ENCODE measurements at places on chromosomes 3 and 15. TPM values are rescaled to one million over a fixed set of nuclear protein-coding genes. Genes with fewer than 3 reads are reported as not detected.
A peak's percentile ranks its signal among the peaks of the same experiment; 100 is the strongest.

DNA sequence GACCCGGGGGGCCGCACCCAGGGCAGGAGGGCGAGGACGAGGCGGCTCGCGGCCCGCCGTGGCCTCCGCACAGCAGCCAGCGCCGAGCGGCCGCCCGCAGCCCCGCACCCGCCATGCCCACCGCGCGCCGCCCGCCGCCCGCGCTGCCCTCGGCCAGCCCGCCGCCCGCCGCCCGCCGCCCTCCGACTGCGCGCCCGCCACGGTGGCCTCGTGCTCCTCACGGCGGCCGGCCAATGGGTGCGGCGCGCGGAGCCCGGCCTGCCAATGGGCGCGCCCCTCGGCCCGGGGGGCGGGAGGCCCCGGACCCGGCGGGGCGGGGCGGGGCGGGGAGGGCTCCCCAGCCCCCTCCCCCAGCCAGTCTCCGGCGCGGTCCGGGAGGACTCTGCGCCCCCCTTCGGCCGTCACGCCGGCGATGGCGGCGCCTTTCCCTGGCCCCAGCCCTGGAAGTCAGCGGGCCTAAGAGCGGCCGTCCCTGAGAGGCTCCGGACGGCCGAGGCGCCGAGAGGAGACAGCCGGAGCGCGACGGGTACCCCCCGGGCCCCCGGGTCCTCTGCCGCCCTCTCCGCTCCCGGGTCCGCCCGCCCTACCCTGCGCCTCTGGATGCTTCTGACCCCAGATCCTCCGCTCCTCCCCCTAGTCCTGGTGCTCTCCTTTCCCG lies at the start of gene NT5DC2:
NT5DC2 (minus strand) TSS at position 235 of the 658 bp plus-strand sequence; CDS start at position 115, 120 bp downstream.
- peak; percentile 39 for DNase-seq

DNA sequence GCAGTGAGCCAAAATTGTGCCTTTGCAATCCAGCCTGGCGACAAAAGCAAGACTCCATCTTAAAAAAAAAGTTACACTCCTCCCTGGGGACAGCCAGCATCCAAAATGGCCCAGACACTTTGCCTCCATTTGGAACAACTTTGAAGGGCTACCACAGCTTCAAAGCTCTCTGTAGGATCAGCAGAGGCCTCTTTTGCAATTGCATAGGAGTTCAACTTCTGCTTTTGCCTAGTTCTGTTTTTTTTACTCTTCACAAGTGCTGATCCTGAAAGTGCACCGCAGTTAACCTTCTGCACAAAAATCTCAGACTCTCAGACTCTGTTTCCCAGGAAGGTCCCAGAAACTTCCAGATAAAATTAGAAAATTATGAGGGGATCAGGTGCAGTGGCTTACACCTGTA lies 25.2 kb upstream of the SLC4A7 start:
- DNase-seq = no peak

The COL7A1 gene
- 3.4 TPM for total RNA-seq

DNA sequence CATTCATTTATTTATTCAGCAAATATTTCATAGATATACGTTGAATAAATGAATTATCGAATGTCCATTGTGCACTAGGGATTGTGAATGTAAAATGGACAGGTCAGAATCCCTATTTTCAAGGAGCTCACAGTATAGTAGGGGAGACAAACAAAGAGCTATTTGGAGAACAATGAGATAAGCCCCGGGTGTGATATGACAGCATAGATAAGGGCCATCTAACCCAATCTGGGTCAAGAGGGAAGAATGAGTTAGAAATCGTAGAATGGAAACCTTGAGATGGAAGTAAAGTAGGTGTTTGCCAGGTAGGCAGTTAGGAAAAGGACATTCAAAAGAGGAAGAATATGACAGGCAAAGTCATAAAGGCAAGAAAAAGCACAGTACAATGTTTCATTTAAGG lies 132.2 kb upstream of the GOLGA6L4 start:
- DNase-seq = no peak

DNA sequence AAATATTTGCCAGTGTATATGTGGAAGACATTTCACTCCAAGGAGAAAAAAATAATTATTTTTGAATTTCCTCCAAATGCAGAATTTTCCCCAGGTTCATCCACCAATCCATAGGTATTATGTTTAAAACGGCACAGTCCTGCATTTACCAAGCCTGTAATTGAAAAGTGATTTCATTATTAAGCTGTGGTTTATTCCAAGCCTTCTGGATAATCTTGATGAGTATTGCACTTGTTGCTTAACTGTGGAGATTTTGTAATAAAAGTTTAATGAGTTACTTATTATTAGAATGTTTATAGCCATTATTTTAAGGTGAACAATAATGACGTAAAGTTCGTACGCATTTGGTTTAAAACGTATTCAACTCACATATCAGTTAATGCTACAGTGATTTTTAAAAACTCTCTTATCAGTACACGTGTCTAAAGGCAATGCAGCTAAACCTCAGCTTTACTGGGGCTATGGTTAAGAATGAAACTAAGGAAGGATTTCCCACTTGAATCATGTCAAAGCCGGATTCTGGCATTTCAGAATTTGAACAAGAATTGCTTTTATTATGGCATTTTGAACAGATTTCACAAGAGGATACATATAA lies 283.9 kb downstream of the MECOM start:
- no peak for DNase-seq

The RAD54L2 gene
- total RNA-seq = 38.1 TPM

- DNase-seq = peak; percentile 71
Measured at GRCh38 chr15:72306211-72306785, 13.7 kb downstream of the CELF6 start.

The LRRC31 gene
- not detected for total RNA-seq

The FGF12 gene
- total RNA-seq = not detected

DNA sequence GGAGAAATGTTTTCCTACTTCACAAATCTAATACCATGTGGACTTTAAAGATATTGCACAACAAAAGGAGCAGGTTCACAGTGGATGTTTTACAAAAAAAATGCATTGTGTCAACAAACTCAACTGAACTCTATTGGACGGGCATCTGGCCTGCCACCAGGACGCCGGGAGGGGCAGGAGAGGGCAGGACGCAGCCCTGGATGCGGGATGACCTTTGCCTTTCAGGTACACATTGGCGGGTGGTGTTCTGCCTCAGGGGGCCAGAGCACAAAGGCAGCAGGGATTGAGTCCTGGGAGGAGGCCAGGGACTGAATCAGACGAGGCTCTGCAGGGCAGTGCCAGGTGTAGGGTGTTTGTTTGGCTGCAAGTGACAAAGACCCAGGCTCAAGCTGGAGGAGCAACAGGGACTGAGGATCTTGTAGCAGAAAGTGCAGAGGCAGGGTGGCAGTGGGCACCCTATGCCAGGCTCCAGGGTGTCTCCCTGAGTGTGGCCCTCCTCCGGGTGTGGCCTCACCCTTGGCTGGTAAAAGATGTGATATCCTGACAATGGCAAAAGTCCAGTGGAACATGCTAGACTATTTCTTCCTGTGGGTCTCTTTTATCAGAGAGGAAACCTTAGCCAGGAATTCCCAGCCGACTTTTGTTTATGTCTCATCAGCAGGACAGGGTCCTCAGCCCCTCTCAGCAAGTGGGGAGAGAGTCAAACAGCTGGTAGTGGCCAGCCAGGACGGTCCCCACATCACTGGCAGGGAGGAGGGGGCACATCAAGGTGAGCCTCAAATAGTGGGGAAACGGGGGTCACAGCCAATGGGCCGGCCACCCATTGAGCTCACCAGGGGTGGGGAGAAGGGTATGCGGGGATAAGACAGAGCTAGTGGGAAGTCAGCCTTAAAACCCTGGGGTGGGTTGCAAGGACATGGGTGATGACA lies 29.7 kb upstream of the KLF13 start:
- DNase-seq = no peak

- no peak for DNase-seq
Measured at GRCh38 chr3:4897765-4898453, 81.3 kb upstream of the BHLHE40 start.

GRCh38 chr3:190495796-190496195 lies 18.1 kb upstream of the IL1RAP start:
- DNase-seq = no peak

- DNase-seq = no peak
Measured at GRCh38 chr3:128382221-128382807, 84.4 kb downstream of the DNAJB8 start.

DNA sequence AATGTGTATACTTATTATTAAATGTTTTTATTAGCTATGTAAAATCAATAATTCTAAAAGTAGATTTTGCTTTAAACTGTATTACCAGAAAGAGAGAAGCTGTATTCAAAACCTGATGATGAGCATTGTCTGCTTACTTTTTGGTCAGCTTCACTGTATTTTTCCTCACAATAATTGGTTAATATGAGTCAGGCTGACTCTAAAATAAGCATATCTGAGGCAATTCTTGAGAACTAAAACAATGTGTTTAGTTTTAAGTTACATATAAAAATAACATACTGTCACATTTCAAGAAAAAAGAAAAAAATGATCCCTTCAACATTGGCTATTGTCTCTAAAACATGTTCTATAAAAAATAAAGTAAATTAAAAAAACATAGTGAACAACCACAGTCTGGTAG lies 66.1 kb downstream of the EPHA3 start:
- no peak for DNase-seq

DNA sequence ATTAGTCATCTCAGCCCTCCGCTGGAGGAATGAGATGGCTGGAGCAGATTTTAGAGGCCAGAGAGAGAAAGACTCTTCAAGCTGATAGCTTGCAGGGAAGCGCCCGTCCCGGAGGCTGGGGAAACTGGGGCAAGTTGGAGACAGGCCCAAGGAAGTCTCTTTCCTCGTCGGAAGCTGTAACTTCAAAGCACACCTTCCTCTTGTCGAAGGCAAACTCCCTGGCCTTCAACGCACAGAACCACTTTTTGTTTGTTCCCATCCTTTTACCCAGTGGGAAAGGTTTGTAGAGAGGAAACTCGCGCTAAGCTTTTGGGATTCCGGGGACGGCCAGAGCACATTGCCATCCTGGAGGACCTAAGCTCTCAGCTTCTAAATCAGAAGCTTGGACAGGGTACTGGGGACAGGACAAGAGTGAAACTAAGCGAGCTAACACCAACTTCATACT lies 900 bp upstream of the EOMES start:
- no peak for DNase-seq

DNA sequence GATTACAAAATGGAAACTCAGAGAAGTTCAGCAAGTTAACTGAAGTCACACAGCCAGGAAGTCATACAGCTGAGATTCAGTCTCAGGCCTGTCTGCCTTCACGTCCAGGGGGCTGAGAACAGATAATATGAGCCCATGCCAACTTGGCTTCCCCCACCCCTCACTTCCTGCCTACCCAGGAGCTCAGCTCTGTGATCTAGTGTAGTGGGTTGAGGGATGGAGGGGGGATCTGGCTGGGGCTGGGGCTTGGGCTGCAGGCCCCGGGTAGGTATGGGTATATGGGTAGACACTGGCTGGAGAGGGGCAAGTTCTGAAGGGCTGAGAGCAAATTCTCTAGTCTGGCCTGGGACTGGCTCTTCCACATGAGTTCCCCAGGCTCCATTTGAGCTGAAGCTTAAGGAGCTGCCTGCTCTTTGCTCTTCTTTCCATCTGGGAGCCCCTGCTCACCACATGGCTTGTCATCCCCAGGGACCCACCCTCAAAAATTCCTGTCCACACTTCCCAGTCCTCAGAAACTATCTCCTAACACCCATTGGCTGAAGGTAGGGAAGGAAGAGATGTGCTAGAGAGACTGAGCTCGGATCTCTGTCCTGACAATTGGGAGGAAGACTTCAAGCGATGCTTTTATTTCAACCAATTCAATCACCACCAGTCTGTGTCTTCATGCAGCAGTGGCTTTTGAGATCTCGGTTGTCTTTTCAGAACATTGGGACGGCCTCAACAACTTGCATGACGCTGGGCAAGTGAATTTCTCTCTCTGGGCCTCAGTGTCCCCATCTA lies 2.0 kb downstream of the RASGRF1 start:
- no peak for DNase-seq

GRCh38 chr3:184662187-184662586 lies 49.7 kb downstream of the MAGEF1 start:
- DNase-seq = no peak

- peak; percentile 43 for DNase-seq
Measured at GRCh38 chr15:84982301-84982920, 755 bp downstream of the PDE8A start.

The GUCA1C gene
- total RNA-seq = not detected

- no peak for DNase-seq
Measured at GRCh38 chr15:85649372-85649771, 145.4 kb downstream of the KLHL25 start.

GRCh38 chr3:53763353-53763752 lies 82.9 kb downstream of the CHDH start:
- no peak for DNase-seq

The CD200 gene
- 9.1 TPM for total RNA-seq

The GOLGA6D gene
- total RNA-seq = 0.19 TPM

DNA sequence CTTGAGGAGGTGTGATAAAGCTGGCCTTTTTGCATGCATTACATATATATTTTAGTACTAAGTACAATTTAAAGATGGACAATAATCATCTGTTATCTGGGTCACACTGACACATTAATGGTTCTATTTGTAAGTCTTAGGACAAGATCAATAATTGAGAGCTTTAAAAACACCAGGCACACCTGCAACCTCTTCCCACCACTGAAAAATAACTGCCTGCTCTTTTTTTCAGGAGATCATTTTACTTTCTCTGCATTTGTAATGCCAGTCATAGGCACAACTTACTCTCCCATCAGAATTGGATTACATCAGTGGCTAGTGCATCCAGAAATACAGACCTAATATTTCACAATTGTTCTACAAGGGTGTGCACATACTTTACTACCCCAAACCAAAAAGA lies 149.8 kb downstream of the MECOM start:
- DNase-seq = no peak

The LYZL4 gene
- not detected for total RNA-seq

- DNase-seq = no peak
Measured at GRCh38 chr15:59699810-59700431, 10.8 kb upstream of the BNIP2 start.

DNA sequence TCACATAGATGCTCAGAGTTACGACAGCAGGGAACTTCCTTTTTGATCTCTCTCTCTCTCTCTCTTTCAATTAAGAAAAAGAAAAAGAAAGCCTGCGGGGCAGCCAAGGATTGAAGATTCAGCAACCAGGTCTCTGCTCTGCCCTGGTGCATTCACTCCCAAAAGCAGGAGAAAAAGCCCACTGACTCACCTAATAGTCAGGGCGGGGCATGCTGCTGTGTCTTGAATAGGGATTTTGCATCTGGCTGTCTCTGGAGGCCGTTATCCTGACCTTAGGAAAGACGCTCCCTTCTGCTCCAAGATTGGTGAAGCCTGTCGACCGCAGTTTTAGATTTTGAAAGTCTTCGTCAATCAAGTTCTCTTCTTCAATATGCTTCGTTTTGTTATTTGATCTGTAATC lies 20.8 kb upstream of the ITGB5 start:
- DNase-seq = no peak

The CAND2 gene
- total RNA-seq = 4.3 TPM

DNA sequence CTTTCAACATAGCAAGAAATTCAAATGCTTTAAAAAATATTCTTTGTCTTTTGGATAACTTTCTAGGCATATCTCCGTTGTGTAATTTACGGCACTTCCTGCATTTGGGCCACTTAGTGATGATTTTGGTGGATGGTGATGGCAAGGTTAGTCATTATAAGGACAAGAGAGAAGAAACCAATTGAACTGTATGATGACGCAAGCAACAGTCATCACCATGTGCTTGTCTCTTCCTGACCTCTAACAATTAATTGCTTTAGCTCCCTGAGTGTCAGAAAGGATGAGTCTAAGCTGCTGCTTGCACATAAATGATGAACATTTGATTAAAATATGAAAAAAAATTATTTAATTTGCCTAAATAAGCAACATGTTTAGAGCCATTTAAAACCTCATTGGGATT lies 11.3 kb upstream of the P2RY12 start:
- DNase-seq = no peak

The CNTN3 gene
- not detected for total RNA-seq

All from naive thymus-derived CD4-positive, alpha-beta T cell (primary cell).